ENCODE measurements at places on chromosomes 2 and 18.

GRCh38 chr2:86491088-86491487 is 49.9 kb downstream of the KDM3A start:
- H3K27me3 ChIP-seq = no peaks in the 10 kb centered on the region
- no peak overlapping the region for H3K4me3 ChIP-seq
- peaks cover 51% of the 10 kb centered on the region for H3K36me3 ChIP-seq
- H3K27ac ChIP-seq = no peak overlapping the region
- no peaks in the 10 kb centered on the region for H3K4me1 ChIP-seq

DNA sequence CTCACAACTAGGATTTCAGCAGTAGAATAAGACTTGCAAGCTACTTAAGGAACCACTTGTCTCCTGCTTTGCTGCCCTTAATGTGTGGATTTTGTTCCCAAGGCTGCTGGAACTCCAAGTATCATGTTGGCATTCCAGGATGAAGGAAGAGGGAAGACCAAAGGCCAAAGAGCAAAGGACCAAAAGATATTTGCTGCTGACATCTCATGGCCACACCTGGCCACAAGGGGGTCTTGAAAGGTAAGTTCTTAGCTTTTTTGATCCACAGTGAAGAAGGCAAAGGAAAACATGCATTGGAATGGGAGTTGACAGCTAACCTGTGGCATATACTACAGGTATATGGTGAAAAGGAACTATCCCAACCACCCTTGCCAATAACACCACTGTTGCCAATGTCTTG is 3.9 kb upstream of the MATN3 start:
- no peaks in the 10 kb centered on the region for H3K27me3 ChIP-seq
- no peak overlapping the region for H3K4me3 ChIP-seq
- no peaks in the 10 kb centered on the region for H3K36me3 ChIP-seq

- no peak overlapping the region for H3K27ac ChIP-seq
- no peaks in the 10 kb centered on the region for H3K27me3 ChIP-seq
- no peaks in the 10 kb centered on the region for H3K36me3 ChIP-seq
- no peak overlapping the region for H3K4me3 ChIP-seq
- H3K4me1 ChIP-seq = peaks cover 13% of the 10 kb centered on the region
Observed at GRCh38 chr2:17303054-17303453, 215.2 kb downstream of the RAD51AP2 start.

GRCh38 chr18:676069-676468 is 18.6 kb downstream of the TYMS start:
- no peak for DNase-seq
- no peaks in the 10 kb centered on the region for H3K4me1 ChIP-seq
- H3K36me3 ChIP-seq = peaks cover 42% of the 10 kb centered on the region
- H3K27me3 ChIP-seq = no peaks in the 10 kb centered on the region

- H3K4me3 ChIP-seq = no peak overlapping the region
- H3K4me1 ChIP-seq = no peaks in the 10 kb centered on the region
- no peaks in the 10 kb centered on the region for H3K27me3 ChIP-seq
- H3K36me3 ChIP-seq = no peaks in the 10 kb centered on the region
- H3K27ac ChIP-seq = no peak overlapping the region
Observed at GRCh38 chr18:48017635-48018034, 87.2 kb upstream of the SMAD2 start.

DNA sequence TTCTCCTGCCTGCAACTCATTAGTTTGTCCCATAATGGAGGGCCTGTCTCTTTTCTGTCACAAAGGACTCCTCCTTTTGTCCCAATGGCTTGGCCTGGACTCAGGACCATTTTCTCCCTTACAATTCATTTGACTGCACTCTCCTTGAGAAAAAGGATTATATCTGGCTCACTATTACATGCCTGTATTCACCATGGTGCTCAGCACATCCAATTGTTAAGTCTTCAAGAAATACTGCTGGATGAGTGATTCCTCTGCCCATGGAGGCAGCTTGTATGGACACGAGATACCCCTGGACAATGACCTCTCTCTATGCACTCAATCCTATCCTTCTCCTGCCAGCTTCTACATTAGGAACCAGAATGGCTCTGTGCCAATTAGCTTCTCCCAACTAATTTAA is 47.0 kb downstream of the CHST9 start:
- H3K4me3 ChIP-seq = no peak overlapping the region
- H3K27me3 ChIP-seq = no peaks in the 10 kb centered on the region
- no peak for DNase-seq
- no peak overlapping the region for H3K27ac ChIP-seq
- no peaks in the 10 kb centered on the region for H3K36me3 ChIP-seq

DNA sequence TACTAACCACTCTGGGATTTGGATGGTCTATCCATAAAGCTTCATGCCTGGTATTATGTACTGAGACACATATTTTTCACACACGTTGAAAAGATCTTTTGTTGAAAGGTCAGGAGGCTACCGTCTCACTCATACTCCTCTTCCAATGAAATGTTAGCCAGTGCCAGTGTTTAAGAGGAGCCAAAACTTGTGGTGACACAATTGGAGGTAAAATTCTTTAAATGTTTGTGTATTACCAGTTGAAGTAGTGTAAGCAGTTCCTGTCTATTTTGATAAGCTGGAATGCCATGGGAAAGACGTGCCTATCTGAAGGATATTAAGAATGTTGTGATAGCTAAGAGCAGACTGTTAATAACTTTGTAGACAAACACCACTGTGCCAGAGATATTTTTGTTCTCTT is 32.1 kb downstream of the MARCHF7 start:
- DNase-seq = no peak
- peaks cover 23% of the 10 kb centered on the region for H3K36me3 ChIP-seq
- no peaks in the 10 kb centered on the region for H3K4me1 ChIP-seq
- H3K27me3 ChIP-seq = no peaks in the 10 kb centered on the region

DNA sequence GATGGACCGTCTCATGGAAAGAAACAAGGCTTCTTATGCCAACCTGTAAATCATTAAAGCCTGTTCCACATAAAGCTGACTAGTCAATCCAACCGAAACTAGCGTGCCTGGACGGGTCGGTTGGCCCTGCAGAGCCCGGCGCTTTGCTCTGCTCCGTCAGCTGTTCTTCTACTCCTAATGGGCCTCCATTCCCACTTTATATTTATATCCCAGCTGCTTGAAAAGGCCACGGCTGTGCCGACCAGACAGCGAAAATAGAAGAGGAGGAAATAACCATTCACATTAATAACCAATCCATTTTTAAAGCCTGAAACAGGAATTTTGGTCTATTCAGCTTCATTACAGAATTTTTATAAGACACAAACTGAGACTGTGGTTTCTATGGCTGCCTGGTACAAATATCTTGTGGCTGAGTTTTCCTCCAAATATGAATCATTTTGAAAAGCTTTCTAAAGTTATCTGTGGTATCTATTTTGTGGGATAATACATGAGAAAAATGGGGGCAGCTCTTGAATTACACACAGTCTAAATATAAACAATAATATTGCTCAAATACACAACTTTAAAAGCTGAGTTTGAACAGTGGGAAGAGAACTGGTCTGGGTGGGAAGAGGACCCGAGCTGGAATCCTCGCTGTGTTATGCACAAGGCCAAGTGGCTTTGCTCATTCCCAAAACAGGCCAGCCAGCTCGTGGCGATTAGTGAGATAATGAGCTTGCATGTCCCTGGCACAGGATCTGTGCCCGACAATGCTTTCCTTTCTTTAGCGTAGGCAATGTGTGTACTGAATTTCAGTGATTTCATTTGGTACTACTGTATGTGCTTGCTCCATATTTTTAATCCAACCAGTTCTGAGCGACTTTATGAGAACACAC is 10.5 kb upstream of the FAM124B start:
- no peaks in the 10 kb centered on the region for H3K36me3 ChIP-seq
- H3K4me1 ChIP-seq = peaks cover 4% of the 10 kb centered on the region
- no peak for DNase-seq
- H3K27me3 ChIP-seq = no peaks in the 10 kb centered on the region
- no peak overlapping the region for H3K4me3 ChIP-seq

- no peak for DNase-seq
- no peak overlapping the region for H3K4me3 ChIP-seq
- no peaks in the 10 kb centered on the region for H3K4me1 ChIP-seq
- no peak overlapping the region for H3K27ac ChIP-seq
- H3K36me3 ChIP-seq = no peaks in the 10 kb centered on the region
Observed at GRCh38 chr2:151973013-151973900, 125.6 kb downstream of the CACNB4 start.

DNA sequence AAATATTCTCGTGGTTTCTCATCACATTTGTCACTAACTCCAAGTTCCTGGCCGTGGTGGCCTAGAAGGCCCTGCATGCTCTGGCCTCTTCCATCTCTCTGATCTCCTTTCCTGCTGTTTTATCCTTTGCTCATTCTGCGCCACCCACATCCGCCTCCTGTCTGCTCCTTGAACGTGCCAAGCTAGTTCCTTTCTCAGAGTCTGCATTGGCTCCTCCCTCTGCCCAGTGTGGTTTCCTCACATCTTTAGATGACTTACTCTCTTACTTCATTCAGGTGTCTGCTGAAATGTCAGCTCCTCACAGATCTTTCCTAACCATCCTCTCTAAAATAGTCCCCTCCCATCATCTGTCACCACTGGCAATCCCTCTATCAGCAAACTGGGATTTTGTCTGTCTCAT is 158.6 kb upstream of the RBMS1 start:
- no peak overlapping the region for H3K4me3 ChIP-seq
- no peaks in the 10 kb centered on the region for H3K36me3 ChIP-seq
- no peak for DNase-seq
- no peak overlapping the region for H3K27ac ChIP-seq
- H3K27me3 ChIP-seq = no peaks in the 10 kb centered on the region

GRCh38 chr2:229815858-229816257 is 101.5 kb upstream of the DNER start:
- H3K27ac ChIP-seq = no peak overlapping the region
- peak; percentile 3 for DNase-seq
- no peaks in the 10 kb centered on the region for H3K4me1 ChIP-seq

GRCh38 chr2:31318361-31319336 is 84.7 kb downstream of the EHD3 start:
- H3K27me3 ChIP-seq = peaks cover 8% of the 10 kb centered on the region
- no peak for DNase-seq
- no peaks in the 10 kb centered on the region for H3K4me1 ChIP-seq
- H3K36me3 ChIP-seq = no peaks in the 10 kb centered on the region

DNA sequence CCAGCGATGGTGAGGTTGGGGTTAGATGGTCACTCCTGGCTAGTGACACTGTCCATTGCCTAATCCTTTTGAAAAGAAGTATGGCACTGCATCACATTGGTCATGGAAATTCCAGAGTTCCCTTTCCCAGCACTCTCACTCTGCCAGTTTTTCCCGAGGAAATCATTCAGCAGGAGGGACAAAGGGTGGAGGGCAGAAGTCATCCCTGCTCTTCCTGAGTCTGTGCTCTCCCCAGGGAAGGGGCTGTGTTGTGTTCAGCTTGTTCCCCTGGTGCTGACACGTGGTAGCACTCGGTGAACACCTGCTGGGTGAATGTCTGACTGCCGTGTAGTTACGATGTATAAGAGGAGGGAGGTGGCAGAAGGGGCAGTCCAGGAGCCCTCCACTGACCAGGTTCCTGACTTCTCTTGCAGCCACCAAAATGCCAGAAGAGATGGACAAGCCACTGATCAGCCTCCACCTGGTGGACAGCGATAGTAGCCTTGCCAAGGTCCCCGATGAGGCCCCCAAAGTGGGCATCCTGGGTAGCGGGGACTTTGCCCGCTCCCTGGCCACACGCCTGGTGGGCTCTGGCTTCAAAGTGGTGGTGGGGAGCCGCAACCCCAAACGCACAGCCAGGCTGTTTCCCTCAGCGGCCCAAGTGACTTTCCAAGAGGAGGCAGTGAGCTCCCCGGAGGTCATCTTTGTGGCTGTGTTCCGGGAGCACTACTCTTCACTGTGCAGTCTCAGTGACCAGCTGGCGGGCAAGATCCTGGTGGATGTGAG is 21.6 kb downstream of the STEAP3 start:
- no peak overlapping the region for H3K4me3 ChIP-seq
- H3K27ac ChIP-seq = no peak overlapping the region
- H3K36me3 ChIP-seq = peaks cover 7% of the 10 kb centered on the region

GRCh38 chr2:74533464-74533863 is 3.7 kb downstream of the HTRA2 start:
- no peak for DNase-seq
- H3K36me3 ChIP-seq = peaks cover 1% of the 10 kb centered on the region
- H3K27me3 ChIP-seq = no peaks in the 10 kb centered on the region
- no peak overlapping the region for H3K27ac ChIP-seq

DNA sequence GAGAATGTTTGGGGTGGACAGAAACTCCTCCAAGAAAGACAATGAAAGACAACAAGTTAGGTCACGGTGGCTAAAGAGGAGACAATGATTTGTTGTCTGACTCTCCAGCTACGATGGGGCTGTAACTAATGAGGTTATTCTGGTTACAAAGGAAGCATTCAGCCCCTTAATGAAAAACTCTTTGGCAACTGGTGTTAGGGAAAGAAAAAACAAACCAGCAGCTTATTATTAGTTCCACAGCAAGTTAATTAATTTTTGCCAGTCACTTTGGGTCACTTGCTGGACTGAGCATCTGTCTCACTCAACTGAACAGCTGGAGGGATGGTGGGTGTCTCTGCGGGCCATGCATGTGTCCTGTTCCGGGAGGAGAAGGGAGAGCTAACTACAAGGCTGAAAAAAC is 263.7 kb downstream of the ALK start:
- H3K36me3 ChIP-seq = no peaks in the 10 kb centered on the region
- H3K27me3 ChIP-seq = peaks cover 44% of the 10 kb centered on the region
- no peaks in the 10 kb centered on the region for H3K4me1 ChIP-seq
- H3K27ac ChIP-seq = no peak overlapping the region
- no peak overlapping the region for H3K4me3 ChIP-seq
- DNase-seq = no peak

- no peaks in the 10 kb centered on the region for H3K36me3 ChIP-seq
- no peak overlapping the region for H3K4me3 ChIP-seq
- H3K27me3 ChIP-seq = no peaks in the 10 kb centered on the region
- no peak overlapping the region for H3K27ac ChIP-seq
- DNase-seq = no peak
Observed at GRCh38 chr18:62588217-62588616, 65.4 kb downstream of the ZCCHC2 start.

GRCh38 chr18:68467957-68468356 is 247.0 kb downstream of the TMX3 start:
- no peaks in the 10 kb centered on the region for H3K4me1 ChIP-seq
- H3K4me3 ChIP-seq = no peak overlapping the region
- no peaks in the 10 kb centered on the region for H3K27me3 ChIP-seq

DNA sequence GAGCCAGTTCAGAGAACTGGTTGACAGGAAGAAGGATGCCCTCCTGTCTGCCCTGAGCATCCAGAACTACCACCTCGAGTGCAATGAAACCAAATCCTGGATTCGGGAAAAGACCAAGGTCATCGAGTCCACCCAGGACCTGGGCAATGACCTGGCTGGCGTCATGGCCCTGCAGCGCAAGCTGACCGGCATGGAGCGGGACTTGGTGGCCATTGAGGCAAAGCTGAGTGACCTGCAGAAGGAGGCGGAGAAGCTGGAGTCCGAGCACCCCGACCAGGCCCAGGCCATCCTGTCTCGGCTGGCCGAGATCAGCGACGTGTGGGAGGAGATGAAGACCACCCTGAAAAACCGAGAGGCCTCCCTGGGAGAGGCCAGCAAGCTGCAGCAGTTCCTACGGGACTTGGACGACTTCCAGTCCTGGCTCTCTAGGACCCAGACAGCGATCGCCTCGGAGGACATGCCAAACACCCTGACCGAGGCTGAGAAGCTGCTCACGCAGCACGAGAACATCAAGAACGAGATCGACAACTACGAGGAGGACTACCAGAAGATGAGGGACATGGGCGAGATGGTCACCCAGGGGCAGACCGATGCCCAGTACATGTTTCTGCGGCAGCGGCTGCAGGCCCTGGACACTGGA is 92.5 kb upstream of the EML6 start:
- no peaks in the 10 kb centered on the region for H3K27me3 ChIP-seq
- no peak overlapping the region for H3K4me3 ChIP-seq
- peaks cover 45% of the 10 kb centered on the region for H3K36me3 ChIP-seq
- DNase-seq = no peak
- no peak overlapping the region for H3K27ac ChIP-seq

GRCh38 chr18:79912409-79912991 is 39.0 kb downstream of the SLC66A2 start:
- H3K27me3 ChIP-seq = no peaks in the 10 kb centered on the region
- H3K36me3 ChIP-seq = no peaks in the 10 kb centered on the region
- no peak overlapping the region for H3K4me3 ChIP-seq
- H3K4me1 ChIP-seq = no peaks in the 10 kb centered on the region

Data from HCT116 (cell line).